ENCODE measurements at places on chromosomes 7 and 10. TPM values are rescaled to one million over a fixed set of nuclear protein-coding genes. Genes with fewer than 3 reads are reported as not detected.

The ENTPD1 gene
- total RNA-seq, result 2.5 TPM

The LDB3 gene
- 0.31 TPM for total RNA-seq

The ABCB4 gene
- total RNA-seq, result not detected

The LIPF gene
- total RNA-seq, result not detected

The SMC3 gene
- 89.3 TPM for total RNA-seq

The GRM8 gene
- not detected for total RNA-seq

The C10orf90 gene
- total RNA-seq, result 0.57 TPM

DNA sequence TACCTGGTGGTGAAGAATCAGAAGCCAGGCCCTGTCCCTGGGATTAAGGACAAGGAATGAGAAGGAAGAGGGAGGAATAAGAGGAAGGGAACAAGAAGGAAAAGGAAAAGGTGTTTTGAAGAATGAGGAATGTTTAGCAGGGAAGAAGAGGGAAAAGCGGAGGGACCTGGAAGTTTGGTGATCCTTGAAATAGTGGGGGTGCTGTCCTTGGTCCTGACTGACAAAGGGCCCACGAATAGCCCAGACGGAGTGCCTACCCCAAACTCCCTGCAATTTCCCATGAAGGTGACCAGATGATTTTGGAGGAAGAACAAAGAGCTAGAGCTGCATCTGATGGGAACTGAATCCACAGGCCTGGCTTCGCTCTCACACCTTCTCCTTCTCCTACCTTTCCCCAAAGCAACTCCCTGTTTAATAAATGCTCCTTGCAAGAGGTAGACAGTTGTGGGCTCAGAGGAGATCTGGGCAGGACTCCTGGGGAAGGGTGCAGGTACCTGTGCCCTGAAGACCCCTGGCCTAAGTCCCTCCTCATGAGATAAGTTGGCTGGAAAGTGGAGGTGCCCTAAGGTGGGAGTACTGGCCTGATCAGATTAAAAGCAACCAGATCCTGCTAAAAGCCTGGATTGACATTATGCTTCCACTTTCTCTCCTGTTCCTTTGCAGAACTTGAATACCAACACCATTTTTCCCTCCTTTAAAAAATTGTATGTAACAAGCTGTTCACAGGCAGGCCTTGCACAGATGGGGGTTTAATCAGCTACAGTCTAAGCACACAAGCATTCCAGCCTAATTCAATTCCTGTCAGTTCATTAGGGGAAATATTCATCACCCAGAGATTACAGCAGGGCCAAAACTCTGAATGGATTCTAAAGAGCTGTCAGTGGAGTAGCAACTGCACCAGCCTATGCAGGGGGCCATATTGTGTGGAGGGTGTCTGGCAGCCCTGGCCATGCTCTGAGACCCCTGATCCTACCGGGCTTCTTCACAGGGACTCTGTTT is 19.4 kb downstream of the KAZALD1 start:
- DNase-seq, result peak; percentile 35

DNA sequence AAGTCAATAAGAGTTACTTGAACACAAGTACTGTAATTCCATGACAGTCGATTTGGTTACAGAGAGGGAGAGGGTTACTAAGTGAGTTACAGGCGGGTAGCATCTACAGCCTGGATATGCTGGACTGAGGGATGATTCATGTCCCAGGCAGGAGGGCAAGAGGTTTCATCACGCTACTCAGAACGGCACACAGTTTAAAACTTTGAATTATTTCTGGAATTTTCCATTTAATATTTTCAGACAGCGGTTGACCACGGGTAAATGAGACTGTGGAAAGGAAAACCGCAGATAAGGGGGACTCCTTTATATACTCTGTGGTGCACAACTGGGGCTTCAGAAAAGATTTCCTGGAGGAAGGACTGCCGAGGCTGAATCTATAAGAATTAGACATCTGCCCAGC is 25.7 kb upstream of the LRRC4 start:
- DNase-seq, result peak; percentile 73

- DNase-seq, result no peak
Measured at GRCh38 chr10:4196183-4196582, 411.2 kb upstream of the KLF6 start.

- DNase-seq, result peak; percentile 59
Measured at GRCh38 chr10:127928021-127928806, 21.3 kb downstream of the PTPRE start.

GRCh38 chr10:104297697-104298660 is 29.0 kb downstream of the GSTO2 start:
- no peak for DNase-seq

- no peak for DNase-seq
Measured at GRCh38 chr10:78975926-78976325, 92.8 kb upstream of the ZMIZ1 start.

DNA sequence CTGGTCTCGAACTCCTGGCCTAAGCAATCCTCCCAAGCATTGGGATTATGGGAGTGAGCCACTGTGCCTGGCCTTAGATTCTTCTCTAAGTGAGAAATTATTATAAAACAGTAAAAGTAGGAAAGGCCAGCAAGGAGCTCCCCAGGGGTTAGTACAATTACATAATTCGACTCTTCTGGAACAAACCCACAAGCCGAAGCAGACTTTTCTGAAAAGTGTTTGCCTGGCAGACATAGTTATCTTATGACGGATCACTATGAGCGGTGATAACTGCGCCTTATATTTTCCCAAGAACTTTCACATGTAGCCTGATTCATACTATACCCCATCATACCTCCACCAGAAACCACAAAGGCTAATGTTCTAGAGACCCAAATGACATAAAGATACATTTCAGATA is 30.2 kb upstream of the SH3PXD2A start:
- DNase-seq, result no peak

DNA sequence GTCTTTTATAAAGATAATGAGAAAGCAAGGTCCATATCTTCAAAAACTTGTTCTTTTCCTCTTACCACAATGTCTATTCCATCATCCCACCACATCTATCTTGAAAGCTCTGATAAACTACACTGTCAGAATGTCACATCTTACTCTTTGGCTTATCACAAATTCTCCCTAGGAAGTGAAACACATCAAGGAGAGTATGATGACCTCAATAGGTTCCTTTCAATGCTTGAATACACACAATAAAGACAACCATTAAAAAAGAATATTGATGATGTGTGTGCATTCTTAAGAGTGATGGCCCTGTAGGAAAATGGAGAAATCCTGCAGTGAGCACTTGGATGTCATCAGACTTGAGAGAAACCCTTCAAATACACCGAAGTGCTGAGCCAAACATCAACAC is 918.1 kb upstream of the SORCS1 start:
- DNase-seq, result no peak

DNA sequence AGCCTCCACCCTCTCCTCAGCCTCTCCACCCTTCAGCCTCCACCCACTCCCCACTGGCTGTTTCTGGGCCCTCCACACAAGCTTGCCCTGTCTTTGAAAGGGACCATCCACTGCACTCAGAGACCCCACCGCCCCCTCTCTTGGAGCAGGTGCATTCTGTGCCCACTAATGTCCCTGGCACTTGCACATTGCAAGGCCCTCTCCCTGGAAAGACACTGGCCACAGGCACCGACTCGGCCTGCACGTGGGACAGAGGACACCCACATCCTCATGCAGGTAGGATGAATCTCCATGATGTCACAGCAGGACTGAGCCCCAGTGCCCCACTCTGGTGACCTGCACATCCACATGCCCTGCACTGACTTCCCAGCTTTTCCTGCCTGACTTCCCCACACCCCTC is 36.8 kb upstream of the EBF3 start:
- no peak for DNase-seq

DNA sequence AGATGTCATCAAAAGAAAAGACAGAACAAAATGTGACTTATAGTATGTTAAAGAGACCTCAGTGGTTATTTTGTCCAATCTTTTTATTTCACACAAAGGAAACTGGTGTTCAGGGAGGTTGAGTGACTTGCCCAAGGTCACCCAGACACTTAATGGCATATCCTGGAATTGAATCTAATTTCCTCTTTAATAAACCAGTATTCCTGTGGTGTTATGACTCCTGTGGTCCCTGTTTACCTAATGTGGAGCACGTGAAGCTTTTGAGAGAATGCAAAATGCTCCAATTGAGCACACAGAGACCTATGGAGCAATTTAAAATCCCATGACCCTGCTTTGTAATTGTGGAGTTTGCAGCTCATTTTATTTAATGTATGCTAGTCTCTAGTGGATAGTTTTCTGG is 251.9 kb downstream of the REEP3 start:
- DNase-seq, result no peak

GRCh38 chr7:73918926-73919693 is 58.2 kb downstream of the TMEM270 start:
- DNase-seq, result no peak

Data from A172 (cell line).